Esophagus squamous epithelium (tissue), 5 donors: ENCODE measurements at places on chromosomes 1 and 21.

DNA sequence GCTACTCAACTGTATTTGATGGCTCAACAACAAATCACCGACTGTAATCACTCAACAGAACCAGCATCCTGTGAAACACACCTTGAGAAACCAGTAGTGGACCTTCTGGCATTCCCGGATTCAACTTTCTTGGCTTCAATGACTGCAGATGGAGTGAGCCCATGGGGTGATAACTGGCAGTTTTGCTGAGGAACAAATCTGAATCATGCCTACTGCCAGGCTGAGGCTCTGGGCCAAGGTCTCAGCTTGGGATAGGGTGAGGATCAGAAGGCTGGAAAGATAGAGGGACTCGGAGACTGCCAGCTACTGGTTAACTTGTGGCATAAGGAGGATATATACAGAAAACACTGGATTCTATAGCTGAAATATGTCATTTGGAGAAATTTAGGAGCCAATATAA is 63.5 kb upstream of the DIRAS3 start:
- DNase-seq, result no peak

- no peak for DNase-seq
These were observed 251.4 kb upstream of the B3GALT2 start for GRCh38 chr1:193437785-193438184.

DNA sequence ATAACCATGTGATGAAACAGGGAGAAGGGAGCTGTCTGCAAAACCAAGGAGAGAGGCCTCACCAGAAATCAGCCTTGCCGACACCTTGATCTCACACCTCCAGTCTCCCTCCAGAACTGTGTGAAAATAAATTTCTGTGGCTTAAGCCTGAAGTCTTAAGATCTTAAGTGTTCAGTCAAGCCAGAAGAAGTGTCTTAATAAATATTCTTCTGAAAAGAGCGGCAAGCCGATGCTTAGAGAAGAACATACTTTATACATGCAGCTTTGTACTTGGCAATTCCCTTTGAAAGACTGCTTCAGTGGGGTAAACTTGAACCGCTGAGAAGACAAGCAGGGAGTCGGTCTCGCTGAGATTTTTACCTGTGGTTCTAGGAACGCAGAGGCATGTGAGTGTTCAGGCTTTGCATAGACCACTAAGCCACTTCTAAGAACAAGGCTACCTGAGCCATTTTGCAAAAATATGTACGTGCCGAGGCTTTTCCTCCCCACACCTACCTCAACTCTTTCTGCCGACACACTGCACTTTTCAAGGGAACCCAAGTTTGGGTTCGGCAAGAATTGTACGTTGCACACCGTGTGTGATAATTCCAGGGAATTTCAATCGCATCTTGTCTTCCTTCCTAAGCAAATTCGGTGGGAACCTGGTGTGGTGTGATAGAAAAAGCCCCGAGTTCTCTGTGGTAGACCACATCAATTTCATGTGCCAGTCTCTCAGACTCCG is 3.4 kb downstream of the RUNX1 start:
- no peak for DNase-seq

GRCh38 chr1:150021191-150021694 is 10.7 kb upstream of the OTUD7B start:
- DNase-seq, result no peak

- DNase-seq, result no peak
These were observed 1.2 kb upstream of the MMEL1 start for GRCh38 chr1:2633936-2634491.

- no peak for DNase-seq
These were observed 190.2 kb upstream of the ADAMTS5 start for GRCh38 chr21:27157097-27157496.

DNA sequence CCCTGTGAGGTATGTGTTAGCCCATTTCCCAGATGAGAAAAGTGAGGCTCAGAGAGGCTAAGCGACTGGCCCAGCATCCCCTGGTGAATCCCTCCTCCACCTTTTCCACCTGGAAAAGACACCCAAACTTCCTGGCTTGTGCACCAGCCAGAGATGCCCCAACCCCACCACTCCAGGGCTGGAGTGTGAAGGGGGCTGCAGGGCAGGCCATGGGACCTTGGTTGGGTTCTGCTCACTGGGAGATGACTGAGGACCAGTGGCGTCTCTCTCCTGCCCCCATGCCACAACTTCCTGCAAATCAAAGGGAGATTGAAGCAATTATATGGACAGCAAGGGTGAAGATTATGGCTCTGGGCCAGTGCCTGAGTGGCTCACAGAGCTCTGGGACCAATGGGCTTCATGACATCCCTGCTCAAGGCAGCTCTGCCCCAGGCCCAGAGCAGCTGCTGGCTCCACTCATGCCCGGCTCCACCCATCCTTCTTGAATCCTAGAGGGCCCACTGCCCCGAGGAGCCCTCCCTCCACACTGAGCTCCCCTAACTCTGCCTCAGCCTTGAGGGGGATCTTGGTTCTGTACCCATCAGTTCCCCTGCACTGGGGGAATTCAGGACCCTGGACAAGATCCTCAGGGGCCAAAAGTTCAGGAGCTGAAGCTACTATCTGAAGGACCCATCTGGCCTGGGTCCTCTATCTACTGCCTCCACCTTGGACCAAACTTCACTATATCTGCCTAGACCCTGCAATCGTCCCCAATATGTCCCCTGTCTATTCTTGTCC is 416.9 kb downstream of the PTPRU start:
- no peak for DNase-seq

DNA sequence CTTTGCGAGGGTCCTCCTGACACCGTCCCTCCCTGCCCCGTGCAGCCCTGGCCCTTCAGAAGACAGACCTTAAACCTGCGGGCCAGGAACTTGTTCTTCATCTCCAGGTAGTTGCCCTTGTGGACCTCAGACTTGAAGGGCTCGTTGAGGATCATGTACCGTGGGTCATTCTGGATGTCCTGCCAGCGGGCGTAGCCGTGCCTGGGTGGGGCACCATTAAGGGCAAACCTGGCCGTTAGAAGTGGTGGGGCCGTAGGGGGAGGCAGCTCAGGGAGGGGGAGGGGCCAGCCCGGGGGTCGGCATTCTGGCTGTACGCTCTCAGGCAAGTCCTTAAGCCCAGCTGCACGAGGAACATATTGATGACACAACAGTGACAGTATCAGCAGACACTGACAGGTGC is 64.6 kb downstream of the KCNAB2 start:
- no peak for DNase-seq

GRCh38 chr1:67250051-67250653 is 57.5 kb upstream of the IL12RB2 start:
- no peak for DNase-seq

GRCh38 chr1:11450310-11450709 is 28.6 kb upstream of the DISP3 start:
- no peak for DNase-seq

GRCh38 chr1:110565565-110565964 is 40.6 kb downstream of the KCNA2 start:
- no peak for DNase-seq

DNA sequence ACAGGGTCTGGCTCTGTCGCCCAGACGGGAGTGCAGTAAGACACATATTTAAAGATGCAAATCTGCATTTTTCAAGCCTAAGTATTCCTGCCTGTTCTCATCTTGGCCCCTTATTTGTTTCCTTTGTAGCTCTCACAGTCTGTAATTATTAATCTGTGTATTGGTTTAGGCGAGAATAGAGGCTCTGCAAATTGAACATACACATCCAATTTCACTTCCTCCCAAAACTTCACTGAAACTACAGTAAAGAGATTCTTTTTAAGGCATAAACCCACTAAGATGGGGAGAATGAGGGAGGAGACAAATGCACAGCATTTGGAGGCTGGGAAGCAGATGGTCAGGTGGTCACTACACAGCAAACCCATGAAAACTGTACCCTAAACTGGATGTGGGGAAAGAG is 21.0 kb downstream of the HMGN2 start:
- DNase-seq, result no peak

DNA sequence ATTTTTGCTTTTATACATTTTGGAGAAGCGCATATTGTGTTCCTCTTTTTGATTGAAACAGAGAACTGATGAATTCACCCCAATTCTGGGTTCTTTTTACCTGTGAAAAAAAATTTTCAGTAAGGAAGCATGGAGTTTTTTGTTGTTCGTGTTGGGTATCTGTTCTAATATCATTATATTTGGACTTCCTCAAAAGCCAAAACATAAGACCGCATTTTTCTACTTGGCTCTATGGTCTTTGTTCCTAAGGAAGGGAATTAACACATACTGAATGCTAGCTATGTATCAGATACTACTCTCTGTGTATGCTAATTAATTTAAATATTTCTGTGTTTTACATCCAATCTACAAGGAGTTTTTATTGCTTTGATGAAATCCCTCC is 12.9 kb downstream of the EPB41 start:
- no peak for DNase-seq

DNA sequence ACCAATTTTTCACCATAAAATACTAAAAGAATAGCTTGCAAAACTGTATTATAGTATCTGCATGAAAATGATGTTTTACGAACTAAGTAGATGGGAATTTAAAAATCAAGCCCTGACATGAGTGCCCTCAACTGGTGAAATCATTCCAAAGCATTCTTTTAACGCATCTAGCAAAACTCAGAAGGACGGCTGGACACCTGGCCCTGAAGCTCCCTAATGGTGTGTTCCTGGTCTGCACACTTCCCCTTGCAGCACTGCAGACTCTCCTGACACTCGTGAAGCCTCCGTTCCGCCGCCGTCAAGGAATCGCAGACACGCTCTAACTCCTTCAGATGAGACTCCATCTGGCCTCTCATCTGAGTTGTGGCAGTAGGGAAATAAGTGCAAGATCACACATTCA is 39.9 kb downstream of the ODF2L start:
- no peak for DNase-seq

DNA sequence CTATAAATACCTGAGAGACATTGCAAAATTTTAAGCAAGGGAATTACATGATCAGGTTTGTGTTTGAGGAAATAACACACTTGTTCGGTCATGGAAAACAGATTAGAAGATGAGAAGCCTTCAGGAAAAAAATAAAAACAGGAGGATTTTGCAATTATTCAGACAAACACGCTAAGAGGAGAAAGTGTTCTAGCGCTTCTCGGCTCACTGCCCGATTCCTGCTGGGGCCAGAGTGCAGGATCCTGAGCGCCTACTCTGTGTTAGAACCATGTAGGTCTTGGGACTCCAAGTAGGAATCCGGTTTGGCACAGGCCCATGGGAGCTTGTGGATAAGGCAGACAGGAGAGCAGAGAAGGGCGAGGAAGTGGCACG is 8.1 kb upstream of the PRELP start:
- DNase-seq, result no peak

DNA sequence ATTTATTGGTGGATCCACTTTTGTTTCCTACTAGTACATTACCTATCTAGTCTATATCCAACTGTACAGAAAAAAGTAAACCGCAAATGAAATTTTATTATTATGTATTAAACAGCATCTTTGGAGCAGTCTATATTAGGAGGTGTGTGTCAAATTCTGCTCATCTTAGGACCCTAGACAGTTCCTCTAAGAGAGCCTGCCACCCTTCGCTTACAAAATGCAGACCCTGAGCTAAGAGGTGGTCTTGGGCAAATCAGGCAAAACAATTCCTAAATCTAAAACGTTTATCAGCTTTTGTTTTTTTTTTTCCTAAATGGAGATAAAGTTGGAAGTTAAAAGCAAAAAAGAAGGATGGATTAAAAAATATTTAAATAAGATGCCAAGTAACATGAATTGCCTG is 85.3 kb downstream of the PBX1 start:
- no peak for DNase-seq

DNA sequence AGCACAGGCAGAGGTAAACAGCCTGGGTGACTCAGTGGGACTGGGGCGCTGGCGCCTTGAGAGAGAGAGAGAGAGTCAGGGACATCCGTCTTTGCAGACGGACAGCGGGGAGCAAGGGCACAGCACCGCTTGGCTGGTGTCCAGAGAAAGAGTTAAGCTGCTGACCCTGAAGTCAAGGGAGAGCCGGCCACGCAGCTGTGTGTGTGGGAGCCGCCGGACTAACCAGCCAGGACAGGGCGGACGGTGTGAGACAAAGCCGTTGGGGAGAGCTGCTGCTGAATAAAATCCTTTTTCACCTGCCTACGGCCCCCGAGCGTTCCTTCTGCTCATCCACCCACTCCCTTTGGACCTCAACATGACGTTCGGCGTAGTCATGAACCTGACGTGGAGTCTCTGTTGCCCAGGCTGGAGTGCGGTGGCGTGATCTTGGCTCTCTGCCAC is 14.5 kb downstream of the CFAP74 start:
- DNase-seq, result no peak

DNA sequence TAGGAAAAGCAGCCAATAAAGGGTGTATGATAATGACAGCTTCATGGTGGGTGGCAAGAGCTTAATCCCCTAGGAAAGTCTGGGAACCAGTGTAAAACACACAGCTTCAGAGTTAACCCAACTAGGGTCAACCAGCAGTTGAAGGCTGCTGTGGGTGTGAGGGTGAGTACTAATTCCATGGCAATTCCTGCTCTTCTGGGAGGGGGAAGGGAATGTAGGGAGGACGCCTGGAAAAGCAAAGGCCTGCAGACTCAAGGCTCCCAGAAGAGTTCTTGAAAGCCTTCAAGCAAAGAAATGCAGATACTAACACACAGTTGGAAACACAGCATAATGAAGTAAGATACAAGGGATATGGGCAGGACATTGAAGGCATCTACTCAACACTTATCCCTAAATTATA is 28.1 kb downstream of the TTLL7 start:
- no peak for DNase-seq

DNA sequence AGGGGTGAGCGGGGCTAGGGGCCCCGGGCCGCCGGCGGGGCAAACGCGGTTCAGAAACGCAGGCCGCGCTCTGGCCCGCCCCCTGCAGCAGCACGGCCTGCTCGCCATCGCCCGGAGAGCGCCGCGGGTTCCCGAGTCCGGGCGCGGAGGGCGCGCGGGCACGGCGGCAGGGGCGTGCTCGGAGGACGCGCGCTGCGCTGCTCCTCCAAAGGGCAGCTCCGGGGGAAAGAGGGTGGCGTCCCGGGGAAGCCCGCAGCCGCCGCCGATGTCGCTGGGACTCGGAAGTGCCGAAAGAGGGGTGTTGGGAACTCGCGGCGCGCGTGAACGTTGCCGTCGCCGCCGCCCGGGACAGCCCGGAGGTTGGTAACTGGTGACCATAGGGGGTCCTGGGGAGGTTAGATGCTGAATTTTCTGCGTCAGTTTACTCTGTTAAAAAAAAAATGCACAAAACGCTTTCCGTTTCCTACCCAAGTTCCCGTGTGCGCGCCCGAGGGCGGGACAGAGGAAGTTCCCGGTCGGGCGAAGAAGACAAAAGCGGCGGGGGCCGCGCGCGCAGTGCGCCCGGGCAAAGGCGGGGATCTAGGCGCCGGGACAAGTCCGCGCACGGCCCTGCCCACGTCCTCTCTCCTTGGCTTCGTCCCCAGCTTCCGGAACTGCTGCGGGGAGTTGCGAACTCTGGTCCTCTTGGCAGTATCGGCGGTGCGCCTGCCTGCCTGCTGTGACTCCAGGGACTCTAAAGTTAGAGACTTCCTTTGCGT is at the start of gene HHAT:
Gene HHAT, plus strand, starts transcription at position 157 of the 758 bp plus-strand sequence. CDS start 20,074 bp downstream, outside the sequence.
- DNase-seq, result no peak

DNA sequence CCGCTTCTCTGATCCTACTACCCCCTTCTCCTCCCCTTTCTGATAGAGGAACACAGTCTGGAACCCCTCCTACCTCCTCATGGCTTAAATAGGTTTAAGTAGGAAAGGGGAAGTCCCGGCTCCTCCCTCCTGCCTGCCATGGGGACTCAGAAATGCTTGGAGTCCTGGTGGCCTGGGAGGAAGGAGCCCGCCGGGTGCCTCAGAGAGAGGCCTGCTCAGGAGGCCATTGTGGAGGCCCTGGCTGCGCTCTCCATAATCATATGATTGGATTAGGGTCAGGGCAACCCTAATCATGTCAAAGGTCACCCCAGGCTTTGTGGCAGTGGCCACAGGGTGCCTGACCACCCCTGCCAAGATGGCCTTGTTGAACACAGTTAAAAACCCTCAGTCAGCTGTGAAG is 29.0 kb downstream of the WNT3A start:
- no peak for DNase-seq
